ENCODE measurements at places on chromosomes 12 and 14. TPM values are rescaled to one million over a fixed set of nuclear protein-coding genes. Genes with fewer than 3 reads are reported as not detected.

DNA sequence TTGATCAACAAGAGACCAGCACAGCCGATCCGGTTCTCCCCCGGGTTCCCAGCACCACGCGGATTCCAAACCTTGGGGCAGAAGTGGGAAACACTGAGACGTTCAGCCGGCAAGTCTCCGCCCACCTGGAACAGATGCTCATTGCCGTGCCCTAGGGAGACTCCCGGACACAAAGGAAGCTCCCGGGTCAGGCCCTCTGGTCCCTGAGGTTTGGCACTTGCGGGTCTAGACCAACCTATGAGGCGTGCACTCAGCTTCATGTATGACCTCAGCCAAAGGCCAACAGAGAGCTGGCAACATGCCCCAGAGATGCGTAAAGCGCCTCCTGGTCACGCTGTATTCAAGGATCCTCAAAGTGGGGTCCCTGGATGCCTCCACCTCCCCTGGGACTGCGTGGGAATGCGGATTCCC is 2.5 kb downstream of the RIMBP2 start:
- DNase-seq: no peak

DNA sequence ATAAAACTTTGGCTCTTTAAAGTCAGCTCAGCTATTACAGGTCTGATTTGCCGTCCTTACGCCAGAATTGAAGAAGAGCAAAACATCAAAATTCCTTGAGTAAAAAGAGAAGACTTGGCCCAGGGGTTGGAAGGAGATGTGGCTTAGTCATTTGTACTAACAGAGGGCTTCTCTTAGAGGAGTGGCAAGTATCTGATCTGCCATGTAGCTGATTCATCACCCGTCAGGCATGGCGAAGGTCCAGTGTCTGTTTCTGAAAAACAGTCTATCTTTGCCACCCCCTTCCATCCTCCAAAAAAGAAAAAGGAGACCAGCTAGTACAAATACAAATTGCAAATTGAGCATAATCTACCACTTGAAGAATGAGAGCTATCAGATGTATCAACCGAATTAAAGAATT is 91.9 kb downstream of the RAD52 start:
- DNase-seq: no peak

GRCh38 chr14:36661506-36662257 is at the start of gene PAX9:
PAX9 (plus strand) TSS chr14:36661860; CDS start chr14:36662090, 230 bp downstream.
- no peak for DNase-seq

Gene PTCSC3
- total RNA-seq: not detected

- peak; percentile 68 for DNase-seq
Measured at GRCh38 chr14:90495357-90496276, 98.8 kb downstream of the CALM1 start.

DNA sequence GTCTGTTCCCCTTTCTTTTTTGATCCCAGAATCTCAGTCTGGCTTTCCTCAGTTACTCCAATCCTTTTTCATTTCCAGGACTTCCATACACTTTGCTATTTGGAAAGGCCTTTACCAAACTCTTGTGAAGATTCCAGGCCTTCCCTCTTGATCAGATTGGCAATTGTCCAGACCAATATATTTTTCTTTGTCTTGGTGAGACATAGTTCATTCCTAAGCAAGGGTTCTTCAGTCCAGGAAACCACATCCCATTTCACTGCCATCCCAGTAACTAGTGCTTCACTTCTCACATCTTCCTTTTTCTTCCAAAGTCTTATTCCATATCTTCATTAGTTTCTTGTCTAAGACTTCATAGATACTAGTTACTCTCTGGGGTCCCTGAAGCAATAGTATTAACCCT is 2.1 kb upstream of the PTPRQ start:
- no peak for DNase-seq

Gene NEDD1
- 44.5 TPM for total RNA-seq
